NCI-H1048 (cell line): ENCODE measurements at places on chromosomes 16 and 17.

- DNase-seq, result no peak
Measured at GRCh38 chr16:19748389-19749168, 30.5 kb downstream of the IQCK start.

DNA sequence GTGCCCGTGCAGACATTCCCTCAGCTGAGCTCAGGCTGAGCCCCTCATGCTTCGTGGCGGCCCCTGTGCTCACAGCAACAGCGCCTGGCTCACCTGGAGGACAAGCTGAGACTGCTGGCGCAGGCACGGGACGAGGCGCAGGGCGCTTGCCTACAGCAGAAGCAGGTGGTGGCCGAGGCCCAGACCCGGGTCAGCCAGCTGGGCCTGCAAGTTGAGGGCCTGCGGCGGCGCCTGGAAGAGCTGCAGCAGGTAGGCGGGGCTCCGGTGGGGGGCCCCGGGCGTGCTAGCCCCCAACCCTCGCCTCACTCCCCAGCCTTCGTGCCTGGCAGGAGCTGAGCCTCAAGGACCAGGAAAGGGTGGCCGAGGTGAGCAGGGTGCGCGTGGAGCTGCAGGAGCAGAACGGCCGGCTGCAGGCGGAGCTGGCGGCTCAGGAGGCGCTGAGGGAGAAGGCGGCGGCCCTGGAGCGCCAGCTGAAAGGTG lies 1.4 kb upstream of the RAC3 start:
- DNase-seq, result no peak

GRCh38 chr17:979212-979538 lies 401 bp downstream of the NXN start:
- no peak for DNase-seq

- no peak for DNase-seq
Measured at GRCh38 chr17:1943436-1943831, 81.7 kb downstream of the RTN4RL1 start.

DNA sequence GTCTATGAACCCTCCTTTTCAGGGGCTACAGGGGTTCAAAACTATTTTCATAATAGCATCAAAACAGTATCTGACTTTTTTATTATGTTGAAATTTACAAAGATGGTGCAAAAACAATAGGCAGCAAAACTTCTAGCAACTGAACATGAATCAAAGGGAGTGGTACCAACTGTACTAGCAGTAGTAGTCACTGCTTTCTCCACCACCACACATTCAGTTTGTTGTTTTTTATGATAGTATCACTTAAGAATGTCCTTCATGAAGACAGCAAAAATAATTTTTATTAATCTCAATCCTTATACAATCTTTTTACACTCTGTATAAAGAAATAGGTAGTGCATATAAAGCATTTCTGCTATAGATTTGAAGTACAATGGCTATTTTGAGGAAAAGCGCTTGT lies 47.6 kb downstream of the MED13 start:
- no peak for DNase-seq

DNA sequence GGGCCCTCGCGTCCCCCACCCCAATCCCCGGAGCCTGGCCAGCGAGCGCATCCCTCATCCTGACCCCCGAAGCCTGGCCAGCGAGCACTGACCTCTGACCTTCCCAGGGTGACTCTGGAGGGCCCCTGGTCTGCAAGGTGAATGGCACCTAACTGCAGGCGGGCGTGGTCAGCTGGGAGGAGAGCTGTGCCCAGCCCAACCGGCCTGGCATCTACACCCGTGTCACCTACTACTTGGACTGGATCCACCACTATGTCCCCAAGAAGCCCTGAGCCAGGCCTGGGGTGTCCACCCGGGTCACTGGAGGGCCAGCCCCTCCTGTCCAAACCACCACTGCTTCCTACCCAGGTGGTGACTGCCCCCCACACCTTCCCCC lies 2.3 kb downstream of the TPSD1 start:
- DNase-seq, result no peak

DNA sequence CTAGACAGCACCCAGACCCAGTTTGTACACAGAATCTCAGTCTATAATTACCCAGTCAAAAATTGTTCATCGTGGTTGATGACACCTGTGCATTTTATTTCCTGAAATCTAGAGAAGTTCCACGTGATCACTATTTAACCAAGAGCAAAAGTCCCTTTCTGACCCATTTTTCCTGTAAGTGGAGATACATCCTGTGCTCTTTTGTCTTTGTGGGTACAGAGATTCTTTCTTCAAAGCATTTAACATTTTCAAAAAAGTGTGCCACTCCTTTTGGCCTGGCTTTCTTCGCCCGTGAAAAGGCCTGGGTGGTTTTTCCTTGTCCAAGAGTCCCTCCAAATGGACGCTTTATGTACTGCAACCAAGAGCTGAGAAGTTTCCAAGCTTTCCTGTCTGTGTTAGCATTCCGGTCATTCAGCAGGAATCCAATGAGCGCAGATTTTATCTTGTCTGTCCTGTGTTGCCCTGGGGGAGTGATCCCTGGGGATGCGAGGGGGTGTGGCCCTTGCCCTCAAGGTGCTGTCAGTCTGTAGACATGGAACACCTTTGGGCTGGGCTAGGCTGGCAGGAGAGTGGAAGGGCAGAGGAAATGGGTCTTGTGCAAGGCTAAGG lies 161.1 kb upstream of the CACNG5 start:
- DNase-seq, result no peak

DNA sequence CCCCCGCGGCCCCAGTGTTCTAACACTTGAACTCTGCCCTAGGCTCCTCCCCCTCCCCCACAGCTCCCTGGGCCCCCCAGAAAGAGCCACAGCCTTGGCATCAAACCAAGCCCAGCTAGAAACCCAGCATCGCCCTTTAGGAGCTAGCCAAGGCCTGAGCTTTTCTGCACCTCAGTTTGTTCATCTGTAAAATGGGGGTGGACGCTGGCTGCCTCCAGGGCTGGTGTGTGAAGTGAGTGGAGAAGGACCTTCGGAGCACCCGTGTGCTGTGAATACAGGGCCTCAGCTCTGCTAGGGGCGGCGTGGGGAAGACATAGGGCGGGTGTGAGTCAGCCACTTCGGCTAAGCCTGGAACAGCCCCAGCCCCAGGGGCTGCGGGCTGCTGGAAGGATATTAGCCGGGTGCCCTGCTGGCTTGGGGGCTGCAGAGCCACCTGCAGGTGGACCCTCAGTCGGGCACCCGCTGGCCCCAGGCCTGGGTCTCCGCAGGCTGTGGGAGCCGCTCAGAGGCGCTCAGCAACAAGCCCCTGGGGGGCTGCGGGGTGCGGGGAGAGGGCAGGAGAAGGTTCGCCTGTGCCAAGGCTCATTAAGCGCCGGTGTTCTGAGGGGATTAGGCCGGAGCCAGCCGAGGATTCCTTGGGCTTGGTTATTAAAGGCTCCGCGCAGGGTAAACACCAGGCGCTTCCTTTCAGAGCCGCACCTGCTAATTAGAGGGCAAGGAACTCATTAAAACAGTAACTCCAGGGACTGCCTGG lies 217.0 kb upstream of the CIBAR2 start:
- no peak for DNase-seq

DNA sequence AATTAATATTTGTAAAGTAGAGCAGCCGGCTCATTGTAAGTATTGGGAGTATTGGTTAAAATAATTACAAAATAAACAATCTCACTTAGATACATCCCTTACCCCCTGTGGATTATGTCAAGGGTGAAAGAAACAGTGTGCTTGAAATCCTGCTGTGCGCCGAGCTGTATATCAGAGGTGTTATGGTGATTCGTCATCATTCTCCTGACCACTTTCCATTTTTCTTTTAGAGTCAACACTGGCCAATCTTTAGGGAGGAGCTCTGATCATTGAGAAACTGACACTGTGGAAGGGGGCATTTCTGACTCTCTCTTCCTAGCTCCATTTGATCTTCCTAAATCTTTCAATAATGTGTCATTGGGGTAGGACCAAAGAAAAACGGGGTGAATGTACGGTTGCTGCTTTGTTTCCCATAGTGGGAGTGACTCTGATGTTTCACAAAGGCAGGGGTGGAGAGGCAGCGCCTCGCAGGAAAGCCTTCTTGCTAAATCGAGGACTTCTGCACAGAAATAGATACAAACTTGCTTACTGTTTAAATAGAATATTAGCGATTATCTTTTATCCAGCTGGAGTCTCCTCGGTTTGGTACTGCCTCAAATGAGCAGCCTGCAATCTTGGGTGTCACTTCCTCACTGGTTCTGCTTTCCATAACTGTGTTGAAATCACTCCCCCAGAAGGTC lies 123.4 kb downstream of the PRKCB start:
- DNase-seq, result no peak

DNA sequence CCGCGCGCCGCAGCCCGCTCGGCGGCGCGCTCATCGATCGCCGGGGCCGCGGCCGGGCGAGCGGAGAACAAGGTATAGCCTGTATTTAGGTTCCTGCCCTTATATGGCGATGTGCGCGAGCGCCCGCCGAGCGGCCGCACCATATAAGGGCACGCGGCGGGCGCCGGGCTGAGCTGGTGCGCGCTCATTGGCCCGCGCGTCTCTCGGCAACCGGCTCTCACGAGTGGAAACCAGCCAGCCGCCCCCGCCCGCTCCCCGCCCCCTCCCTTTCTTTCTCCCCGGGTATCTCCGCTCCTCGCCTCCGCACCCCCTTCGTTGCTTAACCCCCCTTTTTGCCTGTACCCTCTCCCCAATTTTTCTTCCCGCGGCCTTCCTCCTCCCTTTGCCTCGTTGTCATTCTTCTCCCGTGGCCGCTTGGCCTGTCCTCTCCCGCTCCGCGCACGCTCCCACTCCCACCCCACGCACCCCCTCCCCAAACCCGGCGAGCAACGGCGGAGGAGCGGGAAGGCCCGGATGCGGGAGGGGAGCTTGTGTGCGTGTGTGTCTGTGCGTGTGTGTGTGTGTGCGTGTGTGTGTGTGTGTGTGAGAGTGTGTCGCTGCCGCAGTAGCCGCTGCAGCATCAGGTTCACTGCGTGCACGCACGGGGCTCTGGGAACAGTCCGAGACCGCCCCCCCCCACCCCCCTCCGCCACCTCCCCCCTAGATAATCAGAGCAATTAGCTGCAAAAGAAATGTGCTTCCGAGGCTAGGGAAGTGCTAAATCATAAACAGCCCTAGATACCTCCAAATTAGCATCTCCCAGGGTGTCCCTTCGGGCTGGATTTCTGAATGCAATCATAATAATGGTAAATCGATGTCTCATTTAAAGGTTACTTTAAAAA lies 13.5 kb upstream of the CBX8 start:
- DNase-seq, result peak; percentile 82

- no peak for DNase-seq
Measured at GRCh38 chr16:11012841-11013240, 68.5 kb downstream of the CLEC16A start.

- peak; percentile 75 for DNase-seq
Measured at GRCh38 chr16:72927199-72928089, 120.5 kb downstream of the ZFHX3 start.

- DNase-seq, result no peak
Measured at GRCh38 chr17:59391021-59391420, 59.6 kb downstream of the YPEL2 start.

- no peak for DNase-seq
Measured at GRCh38 chr17:64657610-64658125, 4.4 kb downstream of the SMURF2 start.

GRCh38 chr16:2511128-2511800 lies 2.5 kb upstream of the ATP6V0C start:
- no peak for DNase-seq

DNA sequence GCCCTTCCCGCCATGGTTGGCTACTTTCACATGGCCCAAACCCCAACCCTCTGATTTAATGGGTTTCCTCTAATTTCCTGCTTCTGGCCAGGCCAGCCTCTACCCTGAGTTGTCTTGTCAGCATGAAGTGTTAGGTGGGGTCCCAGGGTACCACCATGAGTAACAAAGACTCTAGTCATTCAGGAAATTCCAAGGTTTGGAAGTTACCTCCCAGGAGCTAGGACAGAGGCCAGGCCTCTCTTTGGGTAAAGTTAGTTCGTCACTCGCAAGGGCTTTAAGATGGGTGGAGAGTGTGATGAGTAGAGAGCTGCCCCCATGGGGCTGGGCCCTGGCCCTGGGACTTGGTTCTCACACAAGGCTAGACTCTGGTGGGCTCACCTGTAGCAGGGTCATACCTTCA lies 54.6 kb downstream of the PLD6 start:
- no peak for DNase-seq

DNA sequence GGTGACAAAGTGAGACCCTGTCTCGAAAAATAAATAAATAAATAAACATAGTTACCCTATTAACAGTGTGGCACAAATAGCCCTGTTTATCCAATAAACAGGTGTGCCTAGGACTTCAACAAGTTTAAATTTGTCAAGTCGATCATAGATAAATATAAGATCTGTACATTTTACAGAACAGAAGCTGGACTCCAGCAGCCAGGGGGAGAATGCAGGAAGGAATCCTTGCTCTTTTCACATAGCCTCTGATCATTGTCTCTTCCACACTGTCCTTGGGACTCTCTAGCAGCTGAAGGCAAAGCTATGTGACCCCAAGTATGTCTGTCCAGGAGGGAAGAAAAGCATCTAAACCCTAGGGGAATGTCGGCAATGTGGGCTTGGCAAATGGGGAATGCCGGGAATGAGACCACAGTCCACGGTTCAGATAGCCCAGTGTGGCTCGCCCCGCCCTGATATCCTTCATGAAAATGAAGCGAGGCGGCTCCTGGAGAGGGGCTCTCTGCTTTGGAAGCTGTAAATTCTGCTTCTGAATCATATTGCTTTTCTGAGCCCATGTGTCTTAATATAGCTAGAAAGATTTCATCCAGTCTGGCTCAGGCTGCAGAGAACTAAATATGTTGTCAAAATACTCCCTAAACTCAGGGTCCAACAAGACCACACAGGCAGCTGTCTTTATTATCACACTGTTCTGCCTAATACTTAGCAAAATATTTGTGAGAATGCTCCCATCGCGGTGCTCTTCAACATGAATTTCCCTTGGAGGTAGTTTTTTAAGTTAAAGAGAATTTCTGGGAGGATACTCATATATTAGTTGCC lies 24.9 kb upstream of the GRB2 start:
- no peak for DNase-seq

DNA sequence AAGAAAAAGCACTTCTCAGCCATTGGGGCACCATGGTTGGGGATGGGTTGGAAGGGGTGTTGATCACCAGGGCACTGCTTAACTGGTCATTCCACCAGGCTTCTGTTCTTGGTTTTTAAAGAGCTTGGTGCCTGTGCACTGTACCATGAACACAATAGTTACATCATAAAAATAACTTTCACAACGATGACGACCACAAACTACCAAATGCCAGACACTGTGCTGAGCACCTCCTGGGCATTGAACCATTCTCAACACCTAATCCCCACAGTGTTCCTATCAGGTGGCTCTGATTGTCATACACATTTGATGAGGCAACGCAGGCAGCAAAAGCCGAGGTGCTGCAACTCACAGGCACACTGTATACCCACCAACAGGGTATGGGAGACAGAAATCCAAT lies 208.0 kb downstream of the FOXL1 start:
- DNase-seq, result no peak

DNA sequence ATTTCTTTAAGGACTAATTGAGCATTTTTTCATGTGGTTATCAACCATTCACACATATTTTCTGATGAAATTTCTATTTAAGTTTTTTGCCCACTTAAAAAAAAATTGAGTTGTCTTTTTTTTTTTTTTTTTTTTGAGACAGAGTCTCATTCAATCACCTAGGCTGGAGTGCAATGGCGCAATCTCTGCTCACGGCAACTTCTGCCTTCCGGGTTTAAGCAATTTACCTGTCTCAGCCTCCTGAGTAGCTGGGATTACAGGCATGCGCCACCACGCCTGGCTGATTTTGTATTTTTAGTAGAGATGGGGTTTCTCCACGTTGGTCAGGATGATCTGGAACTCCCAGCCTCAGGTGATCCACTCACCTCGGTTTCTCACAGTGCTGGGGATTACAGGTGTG lies 34.3 kb downstream of the RAB11FIP3 start:
- no peak for DNase-seq
